ENCODE measurements at places on chromosomes 2 and 18. TPM values are rescaled to one million over a fixed set of nuclear protein-coding genes. Genes with fewer than 3 reads are reported as not detected.

DNA sequence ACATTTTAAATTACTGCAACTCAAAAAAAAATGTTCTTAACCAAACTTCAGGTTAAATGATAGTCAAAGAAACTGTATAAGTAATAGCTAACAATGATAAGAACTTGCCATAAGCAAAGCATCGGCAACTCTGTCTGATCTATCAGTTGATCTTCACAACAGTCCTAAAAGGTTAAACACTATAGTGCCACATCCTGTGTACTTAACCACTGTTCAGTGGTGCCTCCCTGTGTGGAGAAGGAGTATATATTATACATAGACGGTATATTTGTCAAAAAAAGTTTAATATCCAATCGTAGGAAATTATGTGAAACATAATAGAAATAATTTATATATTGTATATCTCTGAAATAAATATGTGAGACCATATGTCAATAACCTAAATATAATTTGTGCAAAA lies 13.0 kb downstream of the DTNA start:
- DNase-seq: no peak

DNA sequence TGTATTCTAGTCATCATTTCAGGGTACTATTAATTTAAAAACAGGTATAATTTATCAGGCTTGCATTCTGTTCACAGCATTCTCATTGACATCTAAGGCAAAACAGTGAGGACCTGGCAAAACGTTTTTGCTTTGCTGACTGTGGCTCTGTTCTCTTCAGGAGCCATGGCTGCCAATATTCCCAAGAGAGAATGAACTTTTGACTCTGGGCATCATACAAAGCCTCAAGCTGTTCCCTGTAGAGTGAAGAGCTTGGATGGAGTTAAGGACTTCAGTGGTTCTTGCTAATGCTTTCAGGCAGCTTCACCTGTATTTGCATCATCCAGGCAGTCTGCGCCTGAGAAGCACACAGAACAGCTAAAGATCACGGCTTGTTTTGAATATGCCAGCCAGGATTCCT lies 65.9 kb upstream of the CAVIN2 start:
- DNase-seq: no peak

GRCh38 chr2:114127372-114127771 lies 237.5 kb downstream of the ACTR3 start:
- DNase-seq: no peak

- peak; percentile 88 for DNase-seq
These were observed 41.9 kb upstream of the PTMA start for GRCh38 chr2:231666171-231667095.

- no peak for DNase-seq
These were observed 116.2 kb upstream of the STPG4 start for GRCh38 chr2:47271054-47272000.

GRCh38 chr18:48767090-48767690 lies 183.6 kb downstream of the SMAD7 start:
- DNase-seq: peak; percentile 69

GRCh38 chr2:171154348-171154747 lies 6.3 kb downstream of the TLK1 start:
- no peak for DNase-seq

- DNase-seq: no peak
These were observed 564 bp upstream of the TTR start for GRCh38 chr18:31591113-31591512.

DNA sequence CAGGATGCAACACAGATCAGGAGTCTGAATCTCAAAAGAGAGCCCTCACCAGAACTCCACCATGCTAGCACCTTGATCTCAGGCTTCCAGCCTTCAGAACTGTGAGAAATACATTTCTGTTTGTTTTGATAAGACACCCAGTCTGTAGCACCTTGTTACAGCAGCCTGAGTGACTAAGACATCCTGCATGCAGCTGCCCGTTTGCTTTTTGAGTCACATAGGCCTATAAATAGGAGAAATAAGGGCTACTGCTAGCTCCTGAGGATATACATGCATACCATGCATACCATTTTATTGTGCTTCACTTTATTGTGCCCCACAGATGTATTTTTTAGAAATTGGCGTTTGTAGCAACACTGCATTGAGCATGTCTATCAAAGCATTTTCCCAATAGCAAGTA lies 337.8 kb downstream of the CDH2 start:
- DNase-seq: no peak

- no peak for DNase-seq
These were observed 30.0 kb downstream of the ADCYAP1 start for GRCh38 chr18:934518-935133.

- no peak for DNase-seq
These were observed 167.0 kb upstream of the ZC3H15 start for GRCh38 chr2:186319105-186319504.

- DNase-seq: no peak
These were observed 286.8 kb upstream of the HNMT start for GRCh38 chr2:137677466-137677865.

GRCh38 chr2:16526193-16526592 lies 139.4 kb downstream of the CYRIA start:
- DNase-seq: no peak

GRCh38 chr2:164287056-164287455 lies 334.2 kb downstream of the GRB14 start:
- no peak for DNase-seq

The SERPINB10 gene
- polyA plus RNA-seq: 0.27 TPM

The LYPD6B gene
- 37.2 TPM for polyA plus RNA-seq

The MC4R gene
- 0.35 TPM for polyA plus RNA-seq

The CRYBA2 gene
- polyA plus RNA-seq: not detected

The TOGARAM2 gene
- polyA plus RNA-seq: 2.4 TPM

The BOLL gene
- 0.22 TPM for polyA plus RNA-seq

The MBD2 gene
- polyA plus RNA-seq: 129 TPM

The NABP1 gene
- 39.5 TPM for polyA plus RNA-seq

The COL5A2 gene
- polyA plus RNA-seq: 133 TPM

Data from left kidney (tissue), 8 donors.